ENCODE measurements at places on chromosomes 6 and 20.

GRCh38 chr6:163347021-163347446 lies 67.5 kb upstream of the QKI start:
- H3K36me3 ChIP-seq, result no peaks in the 10 kb centered on the region
- DNase-seq, result no peak
- no peaks in the 10 kb centered on the region for H3K27me3 ChIP-seq
- no peak overlapping the region for H3K4me3 ChIP-seq
- no peaks in the 10 kb centered on the region for H3K4me1 ChIP-seq
- H3K27ac ChIP-seq, result no peak overlapping the region

GRCh38 chr6:13673825-13674444 lies 37.7 kb downstream of the RANBP9 start:
- peaks cover 26% of the 10 kb centered on the region for H3K36me3 ChIP-seq
- no peaks in the 10 kb centered on the region for H3K27me3 ChIP-seq
- H3K4me1 ChIP-seq, result peaks cover 32% of the 10 kb centered on the region
- H3K4me3 ChIP-seq, result no peak overlapping the region
- H3K27ac ChIP-seq, result no peak overlapping the region

- H3K27ac ChIP-seq, result no peak overlapping the region
- no peaks in the 10 kb centered on the region for H3K36me3 ChIP-seq
- H3K4me3 ChIP-seq, result no peak overlapping the region
- no peak for DNase-seq
These were observed 107.0 kb downstream of the CD83 start for GRCh38 chr6:14224359-14225103.

GRCh38 chr20:17616480-17617211 lies 46.8 kb downstream of the DSTN start:
- no peak overlapping the region for H3K27ac ChIP-seq
- no peak overlapping the region for H3K4me3 ChIP-seq
- DNase-seq, result no peak
- no peaks in the 10 kb centered on the region for H3K27me3 ChIP-seq
- peaks cover 4% of the 10 kb centered on the region for H3K36me3 ChIP-seq

DNA sequence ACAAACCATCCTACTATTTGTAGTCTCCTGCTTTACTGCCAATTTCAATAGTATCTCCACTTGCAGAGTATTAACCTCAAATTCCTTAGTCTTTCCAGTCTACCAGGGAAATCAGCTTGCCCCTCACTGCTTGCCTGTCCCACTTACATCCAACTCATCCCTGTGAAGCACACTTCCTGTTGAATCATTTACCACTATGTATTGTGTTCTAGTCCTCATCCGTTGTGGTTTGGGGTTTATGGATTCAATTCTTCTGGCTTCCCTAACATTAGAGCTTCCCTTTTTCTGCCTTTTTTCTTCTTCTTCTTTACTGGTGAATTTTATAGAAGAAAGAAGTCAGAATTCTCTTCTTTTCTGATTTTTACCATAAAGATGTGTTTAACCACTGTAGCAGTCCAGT lies 5.1 kb upstream of the TXLNB start:
- no peak overlapping the region for H3K27ac ChIP-seq
- DNase-seq, result no peak
- H3K36me3 ChIP-seq, result no peaks in the 10 kb centered on the region
- H3K4me1 ChIP-seq, result peaks cover 4% of the 10 kb centered on the region
- no peaks in the 10 kb centered on the region for H3K27me3 ChIP-seq

GRCh38 chr6:21596145-21596948 lies 2.8 kb downstream of the SOX4 start:
- peak overlapping the region; percentile 98 for H3K4me3 ChIP-seq
- H3K27me3 ChIP-seq, result no peaks in the 10 kb centered on the region
- DNase-seq, result peak; percentile 27
- peaks cover 27% of the 10 kb centered on the region for H3K4me1 ChIP-seq

Measured in mesothelial cell of epicardium (in vitro differentiated cells).